ENCODE measurements at places on chromosomes 1 and 21.

DNA sequence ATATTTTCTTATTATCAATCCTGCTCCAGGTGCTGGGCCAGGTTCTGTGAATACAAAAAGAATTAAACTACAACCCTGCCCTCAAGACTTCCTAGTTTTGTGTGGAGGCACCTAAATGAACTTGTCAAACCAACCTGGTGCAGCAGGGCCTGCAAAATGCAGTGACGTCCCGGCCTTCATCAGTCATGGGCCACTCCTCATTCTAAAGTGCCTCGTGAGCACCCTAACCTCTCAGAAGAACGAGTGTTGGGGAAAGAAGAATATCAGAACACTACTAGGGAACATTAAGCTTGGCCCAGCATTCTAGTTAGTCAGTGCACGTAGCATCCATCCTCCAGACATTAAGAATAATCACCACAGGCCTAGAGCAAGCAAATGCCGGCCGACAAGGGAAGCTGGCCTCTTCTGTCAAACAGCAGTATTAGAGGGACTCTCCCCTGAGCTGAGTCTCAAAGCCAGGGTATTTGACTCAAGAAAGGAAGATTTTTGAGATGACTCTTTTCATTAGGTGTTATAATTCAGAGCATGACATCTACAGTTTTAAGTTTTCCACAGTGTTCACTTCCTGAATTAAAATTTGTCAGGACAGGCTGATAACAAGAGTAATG is 137.9 kb downstream of the SLC45A1 start:
- DNase-seq, result no peak

GRCh38 chr1:171252482-171252881 is 4.2 kb downstream of the FMO1 start:
- DNase-seq, result no peak

GRCh38 chr1:62237361-62237760 is 42.7 kb downstream of the L1TD1 start:
- DNase-seq, result no peak

DNA sequence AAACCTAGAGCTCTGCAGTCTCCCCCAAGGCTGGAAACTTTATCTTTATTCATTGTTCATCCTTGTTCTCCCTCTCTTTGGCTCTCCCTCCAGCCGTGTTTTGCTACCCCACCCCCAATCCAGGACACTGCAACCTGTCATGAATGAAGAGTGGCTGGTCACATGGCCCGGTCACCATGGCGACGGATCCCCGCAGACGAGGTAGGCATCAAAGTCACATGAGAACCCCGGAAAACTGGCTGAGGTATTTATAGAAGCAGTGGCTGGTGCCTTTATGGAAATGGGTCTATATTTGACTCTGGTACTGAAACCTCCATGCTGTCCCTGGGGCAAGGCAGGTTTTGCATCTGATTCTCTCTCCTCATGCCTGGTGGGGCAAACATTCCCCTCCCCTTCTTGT is 13.4 kb upstream of the SLC6A17 start:
- DNase-seq, result no peak

GRCh38 chr1:158809862-158810261 is 21.3 kb upstream of the MNDA start:
- DNase-seq, result no peak

GRCh38 chr1:183089025-183089639 is 65.9 kb downstream of the LAMC1 start:
- DNase-seq, result no peak

GRCh38 chr1:156129687-156130577 is 15.4 kb downstream of the LMNA start:
- DNase-seq, result peak; percentile 88

- DNase-seq, result no peak
These were observed 174.2 kb downstream of the RUNX1 start for GRCh38 chr21:34874684-34875513.

DNA sequence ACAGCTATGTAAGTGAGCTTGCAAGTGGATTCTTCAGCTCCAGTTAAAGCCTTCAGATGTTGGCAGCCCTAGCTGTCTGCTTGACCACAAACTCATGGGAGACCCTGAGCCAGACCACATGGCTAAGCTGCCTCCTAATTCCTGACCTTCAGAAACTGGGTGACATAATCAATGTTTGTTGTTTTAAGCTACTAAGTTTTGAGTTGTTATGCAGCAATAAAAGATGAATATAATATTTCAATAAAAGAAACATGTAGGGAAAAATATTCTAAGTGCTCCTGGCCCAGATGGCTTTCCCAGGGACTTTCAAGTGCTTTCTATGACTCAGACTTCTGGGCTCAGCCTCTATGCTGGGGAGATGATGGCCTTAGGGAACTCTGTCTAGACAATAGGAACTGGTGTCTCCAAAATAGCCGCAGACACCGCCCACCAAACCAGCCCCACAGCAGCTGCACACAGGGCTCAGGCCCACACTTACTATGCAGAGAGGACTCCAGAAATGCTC is 20.3 kb upstream of the AZIN2 start:
- peak; percentile 77 for DNase-seq

DNA sequence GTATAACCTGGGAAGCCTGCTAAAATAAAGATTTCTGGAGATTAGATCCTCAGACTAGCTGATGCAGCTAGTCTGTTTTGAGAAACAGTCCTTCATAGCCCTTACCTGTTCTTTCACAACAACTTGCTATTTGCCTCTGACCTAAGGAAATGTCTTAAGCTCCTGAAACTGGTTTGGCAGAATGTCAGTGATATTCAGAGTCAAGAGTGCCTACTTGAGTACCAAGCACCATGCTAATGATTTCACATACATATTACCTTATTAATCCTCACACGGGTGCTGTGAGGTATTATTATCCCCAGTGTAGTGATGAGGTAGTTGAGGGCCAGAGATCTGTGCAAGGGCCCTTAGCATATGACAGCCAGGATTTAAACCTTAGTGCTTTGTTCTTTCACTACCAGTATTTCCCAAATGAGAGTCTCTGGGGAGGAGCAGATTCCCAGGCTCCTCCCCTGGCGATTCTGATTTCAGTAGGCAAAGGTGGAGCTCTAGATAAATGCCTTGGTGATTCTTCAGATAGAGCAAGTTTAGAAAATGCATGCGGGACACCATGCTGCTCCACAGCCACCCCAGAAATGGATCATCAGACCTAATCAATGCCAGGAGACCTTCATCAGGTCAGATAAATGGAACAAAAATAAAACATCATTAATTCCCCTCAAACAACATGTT is 47.4 kb upstream of the WNT2B start:
- no peak for DNase-seq
